GM23338 (cell line): ENCODE measurements at places on chromosomes 11 and 22.

GRCh38 chr11:101346591-101346990 is 217.0 kb upstream of the PGR start:
- no peak for DNase-seq

DNA sequence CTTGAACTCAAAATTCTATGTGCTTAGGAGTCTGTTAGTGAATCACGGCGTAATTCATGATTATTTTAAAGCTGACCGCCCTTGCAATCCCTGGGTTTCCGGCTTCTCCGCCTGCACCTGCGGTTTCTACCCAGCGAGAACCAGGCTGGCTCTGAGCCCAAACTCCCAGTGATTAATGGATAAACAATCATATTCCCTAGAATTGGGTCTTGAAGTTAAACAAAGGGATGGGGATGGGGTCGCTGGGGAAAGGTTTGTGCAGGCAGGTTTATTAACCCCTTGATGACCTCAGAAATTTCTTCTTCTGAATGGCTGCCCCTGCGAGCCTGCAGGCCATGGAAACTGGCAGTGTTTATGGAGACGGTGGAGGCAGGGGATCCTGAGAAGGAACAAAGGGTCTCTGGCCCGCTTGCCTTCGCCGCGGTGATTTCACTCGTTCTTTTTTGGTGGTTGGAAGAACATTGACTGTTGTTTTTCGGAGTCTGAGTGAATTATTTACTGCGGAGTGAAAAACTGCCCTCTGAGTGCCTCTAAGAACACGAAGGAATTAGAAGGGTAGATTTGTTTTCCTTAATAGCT is 1000.3 kb downstream of the BRD1 start:
- DNase-seq: no peak

- no peak for DNase-seq
These were observed 107.6 kb downstream of the CSNK2A3 start for GRCh38 chr11:11245453-11245852.

GRCh38 chr11:131993246-131993645 is 622.8 kb downstream of the NTM start:
- DNase-seq: no peak

- DNase-seq: no peak
These were observed 55.5 kb downstream of the CSNK2A3 start for GRCh38 chr11:11297578-11297977.

GRCh38 chr22:21948390-21948789 is 4.3 kb downstream of the PPM1F start:
- no peak for DNase-seq

GRCh38 chr22:22955866-22956535 is 68.4 kb downstream of the IGLL5 start:
- DNase-seq: peak; percentile 87

DNA sequence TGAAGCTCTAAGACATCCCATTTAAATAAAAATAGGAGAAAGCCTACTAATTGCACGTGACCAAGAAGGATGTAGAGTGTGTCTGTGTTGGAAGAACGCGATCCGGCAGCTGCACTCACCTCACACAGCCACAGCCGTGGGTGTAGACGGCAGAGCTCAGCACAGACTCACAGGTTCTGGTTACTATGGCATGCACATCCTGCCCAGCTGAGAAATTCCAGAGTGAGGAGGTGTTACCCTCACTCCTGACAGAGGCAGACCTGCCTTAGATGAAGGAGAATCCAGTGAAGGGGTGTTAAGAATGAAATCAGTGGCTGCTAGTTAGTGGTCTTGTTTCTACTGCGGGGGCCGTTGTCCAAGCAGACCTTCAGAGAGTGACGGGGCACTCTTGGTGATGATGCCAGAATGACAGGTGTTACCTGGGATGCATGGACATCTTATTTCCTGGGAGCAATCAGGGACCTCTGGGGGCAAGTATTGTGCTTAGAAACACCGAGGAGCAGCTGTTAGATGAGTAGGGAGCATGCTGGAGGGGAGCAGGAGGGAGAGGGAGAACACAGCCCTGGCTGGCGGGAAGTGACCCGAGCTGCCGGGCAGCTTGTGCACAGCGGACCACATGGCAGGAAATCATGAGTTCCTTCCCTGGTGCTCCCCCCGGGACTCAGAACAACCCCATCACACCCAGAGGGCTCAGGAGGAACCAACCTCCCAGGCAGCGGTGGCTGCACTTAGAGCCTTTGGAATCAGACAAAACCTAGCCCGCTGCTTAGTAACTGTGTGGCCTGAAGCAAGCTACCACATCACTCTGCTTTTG is 12.3 kb downstream of the KCNJ5 start:
- peak; percentile 79 for DNase-seq

DNA sequence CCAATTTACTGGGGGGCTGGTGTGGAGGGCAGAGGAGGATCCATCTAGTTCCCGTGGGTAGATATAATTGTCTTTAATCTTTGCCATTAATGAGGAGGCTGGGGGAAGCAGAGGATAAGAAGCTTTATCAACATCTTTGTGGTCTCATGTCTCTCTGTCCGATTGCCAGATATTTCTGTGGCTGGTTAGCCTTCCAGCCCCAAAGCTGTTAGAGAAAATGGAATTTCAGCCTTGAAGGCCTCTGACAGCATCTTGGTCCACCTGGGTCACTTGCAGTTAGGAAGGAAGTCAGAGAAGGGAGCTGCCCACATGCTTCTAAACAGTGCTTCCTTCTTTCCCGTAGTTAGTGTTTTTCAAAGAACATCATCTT is 56.9 kb downstream of the ABTB2 start:
- no peak for DNase-seq
